Stimulated activated CD4-positive, alpha-beta T cell treated with anti-CD3 and anti-CD28 coated beads, Interleukin-1b, Interleukin-23, amount 100 ng/mL, for 1 hour (primary cell): ENCODE measurements at places on chromosomes 5 and 9.

DNA sequence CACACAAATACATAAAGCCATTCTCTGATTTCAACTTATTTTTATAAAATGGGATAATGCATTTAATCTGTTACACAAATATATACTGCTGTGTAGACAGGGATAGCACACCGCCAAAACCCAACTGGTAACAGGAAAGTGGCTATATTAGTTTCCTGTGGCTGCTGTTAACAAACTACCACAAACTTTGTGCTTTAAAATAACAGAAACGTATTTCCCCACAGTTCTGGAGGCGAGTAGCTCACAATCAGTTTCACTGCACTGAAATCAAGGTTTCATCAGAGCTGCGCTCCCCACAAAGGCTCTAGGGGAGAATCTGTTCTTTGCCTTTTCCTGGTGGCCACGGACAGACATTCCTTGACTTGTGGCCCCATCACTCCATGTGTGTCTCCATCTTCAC lies 94.0 kb downstream of the MLLT3 start:
- DNase-seq, result no peak

GRCh38 chr9:121305269-121305994 lies 37.5 kb downstream of the GSN start:
- no peak for DNase-seq

DNA sequence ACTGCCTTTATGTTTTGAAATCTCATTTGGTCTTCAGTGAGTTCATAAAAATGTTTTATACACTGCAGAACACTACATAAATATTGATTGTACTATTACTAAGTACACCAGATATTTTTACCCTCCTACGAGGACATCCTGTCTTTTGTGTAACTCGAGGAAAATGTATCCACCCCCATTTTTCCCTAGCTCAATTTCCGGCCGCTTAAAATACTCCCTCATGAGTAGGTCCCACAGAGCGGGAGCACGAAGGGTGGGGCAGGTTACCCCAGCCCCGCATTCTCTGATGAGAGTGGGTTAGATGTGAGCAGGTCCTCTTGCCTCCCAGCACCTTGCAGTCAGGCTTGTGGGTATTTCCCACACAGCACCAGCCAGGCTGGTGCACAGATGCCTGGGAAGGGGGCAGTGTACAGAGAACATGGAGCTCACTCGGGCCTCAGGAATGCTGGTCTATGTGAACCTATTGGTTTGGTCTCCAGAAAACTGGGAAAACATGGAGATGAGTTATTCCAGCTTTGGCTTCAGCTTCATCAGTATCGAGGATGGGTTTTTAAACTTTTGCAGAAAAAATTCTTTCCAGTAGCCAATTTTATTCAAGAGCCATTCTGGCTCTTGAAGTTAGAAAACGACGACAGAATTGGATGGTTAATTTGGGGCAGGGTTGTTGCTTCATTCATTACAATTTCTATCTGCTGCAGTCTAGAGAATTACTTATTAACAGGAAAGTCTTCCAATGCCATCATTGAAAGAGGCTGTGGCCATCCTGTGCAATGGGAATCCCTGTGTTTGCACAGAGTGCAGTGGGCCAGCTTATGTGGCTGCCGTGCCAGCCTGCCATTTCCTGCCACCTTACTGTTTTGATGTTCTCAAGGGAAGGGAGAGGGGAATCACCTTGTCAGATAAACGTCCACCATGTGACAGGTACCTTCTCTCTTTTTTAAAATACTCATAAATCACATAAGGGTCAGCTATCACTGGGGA lies 73.2 kb downstream of the WDR41 start:
- no peak for DNase-seq

DNA sequence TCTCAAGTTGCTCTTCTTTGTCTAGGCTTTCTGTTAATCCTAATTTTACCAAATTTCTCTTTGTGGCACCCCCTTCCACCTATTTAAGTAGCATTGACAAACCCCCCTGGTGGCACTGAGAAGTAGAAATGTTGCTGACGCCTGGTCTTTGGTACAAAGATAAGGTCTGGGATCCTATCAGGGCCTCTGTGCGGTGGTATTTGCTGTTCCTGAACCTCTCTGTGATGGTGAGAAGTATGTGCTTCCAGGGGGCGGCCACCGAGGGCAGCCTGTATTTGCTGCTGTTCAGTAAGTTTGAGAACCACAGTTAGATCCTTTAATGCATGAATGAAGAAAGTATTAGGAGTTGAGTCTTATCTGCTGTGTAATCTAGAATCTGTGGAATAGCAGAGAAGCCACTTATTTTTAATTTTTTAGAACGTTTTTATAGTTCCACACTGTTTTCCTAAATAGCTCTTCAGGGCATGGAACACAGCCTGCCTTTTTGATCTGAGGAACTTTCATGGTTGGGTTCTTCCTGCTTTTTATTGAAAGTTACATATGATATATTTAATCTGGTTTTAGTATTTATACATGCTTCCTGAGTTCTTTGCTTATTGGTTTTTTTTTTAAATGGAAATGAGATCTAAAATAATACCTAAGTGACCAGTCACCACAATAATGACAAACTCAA lies 124.2 kb downstream of the TRIO start:
- DNase-seq, result no peak

GRCh38 chr5:146623666-146624065 lies 107.7 kb upstream of the GPR151 start:
- DNase-seq, result no peak

DNA sequence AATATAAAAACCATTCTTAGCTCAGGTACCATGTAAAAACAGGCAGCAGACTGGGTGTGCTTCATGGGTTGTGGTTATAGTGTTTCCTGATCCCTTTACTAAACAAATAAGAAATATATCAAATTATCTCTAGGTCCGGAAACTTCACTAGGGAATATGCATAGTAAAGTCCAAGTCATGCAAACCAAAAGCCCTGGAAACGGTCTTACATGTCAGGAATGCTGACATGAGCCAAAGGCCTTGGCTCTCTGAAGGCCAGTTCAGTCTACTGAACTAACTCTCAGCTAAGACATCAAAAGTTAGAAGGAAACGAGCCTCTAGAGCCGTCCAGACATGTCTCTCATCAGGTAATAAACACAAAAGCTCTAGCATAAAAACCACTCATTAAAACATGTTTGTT lies 778.9 kb upstream of the ZNF608 start:
- no peak for DNase-seq

- no peak for DNase-seq
These were observed 25.5 kb upstream of the SPTLC1 start for GRCh38 chr9:92140754-92141143.

- no peak for DNase-seq
These were observed 61.0 kb downstream of the LPAR1 start for GRCh38 chr9:110977259-110977709.
